ENCODE measurements at places on chromosomes 3 and 15. TPM values are rescaled to one million over a fixed set of nuclear protein-coding genes. Genes with fewer than 3 reads are reported as not detected.

DNA sequence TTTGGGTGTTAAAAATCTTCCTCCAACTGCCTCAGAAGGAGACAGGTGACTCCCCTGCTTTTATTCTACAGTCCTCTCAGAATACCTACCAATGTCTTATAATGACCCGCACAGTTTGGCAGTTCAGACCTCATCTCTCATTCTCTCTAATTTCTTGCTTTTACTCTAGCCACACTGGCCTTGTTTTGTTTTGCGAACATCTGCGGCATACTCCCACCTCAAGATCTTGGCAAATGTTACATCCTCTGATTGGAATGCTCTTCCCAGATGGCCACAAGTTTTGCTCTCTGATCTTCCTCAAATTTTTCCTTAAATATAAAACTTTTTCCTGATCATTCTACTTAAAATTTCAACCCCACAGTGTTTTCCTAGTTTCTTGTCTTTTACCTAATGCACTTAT, 94.1 kb downstream of the PLSCR2 start:
- DNase-seq: no peak

GRCh38 chr3:88219138-88219792, 69.5 kb downstream of the C3orf38 start:
- no peak for DNase-seq

GRCh38 chr15:29612096-29612495, 210.2 kb downstream of the TJP1 start:
- no peak for DNase-seq

DNA sequence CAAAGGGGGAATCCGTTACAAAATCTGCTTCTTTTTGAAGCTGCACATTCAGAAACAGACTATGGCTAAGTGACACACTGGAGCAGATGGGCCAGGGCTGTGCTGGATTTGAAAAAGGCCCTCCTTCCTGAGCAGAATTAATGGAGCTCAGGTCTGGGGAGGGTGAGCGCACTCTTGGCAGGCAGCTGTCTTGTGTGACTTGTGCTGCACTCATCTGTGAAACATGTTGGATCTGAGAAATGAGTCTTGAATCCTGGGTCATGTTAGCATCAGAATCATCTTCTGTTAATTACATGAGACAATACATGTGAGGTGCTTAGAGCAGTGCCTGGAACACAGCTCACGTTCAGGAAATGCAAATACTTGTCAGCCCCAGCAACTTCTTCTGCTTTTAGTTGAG, 219.6 kb downstream of the THSD4 start:
- no peak for DNase-seq

DNA sequence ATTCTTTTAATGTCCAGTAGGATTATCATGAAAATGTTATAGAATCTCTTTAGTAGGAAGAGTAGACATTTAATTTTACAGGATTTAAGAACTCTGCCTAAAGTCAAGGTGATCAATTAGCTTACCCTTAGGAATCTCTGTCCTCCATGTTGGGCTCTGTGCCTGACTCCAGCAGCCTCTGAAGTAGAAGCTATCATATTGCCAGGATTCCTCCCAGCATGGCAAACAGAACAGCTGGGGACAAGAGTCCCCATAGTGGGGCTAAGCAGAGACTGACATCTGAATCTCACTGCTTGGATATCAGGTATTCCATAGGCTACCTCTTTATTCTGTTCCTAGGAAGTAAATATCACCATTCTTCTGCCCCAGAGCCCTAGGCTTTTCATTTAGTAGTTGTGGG, 1.5 kb downstream of the SLC15A2 start:
- no peak for DNase-seq

DNA sequence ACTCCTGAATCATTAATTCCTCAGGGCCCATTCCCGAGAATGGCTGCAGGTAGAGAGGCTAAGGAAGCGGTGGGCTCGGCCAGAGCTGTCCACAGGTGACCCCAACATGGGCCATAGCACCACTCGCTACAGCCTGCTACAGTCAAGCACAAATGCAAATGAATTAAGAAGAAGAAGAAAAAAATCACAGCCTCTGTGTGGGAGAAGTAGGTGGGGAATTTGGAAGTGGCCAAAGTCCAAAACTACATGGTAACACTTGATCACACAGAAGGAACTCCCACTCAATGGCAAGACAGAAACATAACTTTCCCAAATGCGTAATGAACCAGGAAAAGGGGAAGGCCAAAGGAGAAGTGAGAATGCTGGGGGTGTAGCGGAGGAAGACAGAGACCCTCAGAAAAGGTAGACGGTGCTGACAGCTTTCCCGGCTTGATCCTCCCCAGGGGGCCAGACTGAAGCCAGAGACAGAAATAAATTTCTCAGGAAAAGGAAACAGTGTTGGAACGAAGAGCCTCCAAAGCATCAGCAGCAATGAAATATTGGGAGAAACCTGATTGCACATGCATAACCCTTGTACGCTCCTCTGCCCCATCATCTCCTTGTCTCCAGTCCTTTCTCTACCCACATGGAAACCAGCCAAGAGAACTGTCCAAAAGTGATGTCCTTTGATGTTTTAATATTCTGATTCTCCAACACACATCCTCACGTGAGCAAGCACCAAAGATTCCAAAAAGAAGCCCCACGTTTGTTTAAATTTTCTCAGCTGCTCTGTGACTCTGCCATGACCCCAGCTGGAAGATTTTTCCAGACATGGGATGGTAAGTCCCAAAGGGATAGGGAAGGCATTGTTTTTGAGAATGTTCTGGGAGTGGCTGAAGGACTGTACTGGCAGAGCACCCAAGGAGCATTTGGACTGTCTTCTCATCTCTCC, 107.6 kb downstream of the OXNAD1 start:
- no peak for DNase-seq

The ZNF501 gene
- 2.5 TPM for total RNA-seq

DNA sequence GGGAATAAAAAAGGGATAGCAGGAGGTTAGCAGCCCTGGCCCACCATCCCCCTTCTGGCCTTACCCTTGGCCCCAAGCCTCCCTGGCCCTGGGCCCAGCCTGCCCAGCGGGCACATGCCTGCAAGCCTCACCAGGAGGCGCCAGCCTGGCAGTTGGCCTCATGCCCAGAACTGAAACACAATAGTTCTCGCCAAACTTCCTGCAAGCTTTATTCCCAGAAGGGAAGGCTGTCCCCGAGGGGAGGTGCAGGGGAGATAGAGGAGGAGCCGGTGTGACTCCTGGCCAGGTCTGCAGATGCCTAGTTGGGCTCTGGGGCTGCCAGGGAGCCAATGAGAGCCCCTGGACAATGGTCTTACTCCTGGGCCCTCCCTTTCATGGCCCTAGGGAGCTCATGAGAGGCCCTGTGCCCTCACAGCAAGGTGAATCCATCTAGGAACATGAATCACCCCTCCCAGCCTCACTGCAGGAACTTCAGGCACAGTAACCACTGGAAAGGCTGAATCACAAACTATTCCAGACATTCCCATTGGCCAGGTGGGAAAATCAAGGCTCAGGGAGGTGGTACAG, 4.0 kb downstream of the CCDC33 start:
- no peak for DNase-seq

The CLDN1 gene
- total RNA-seq: 2.1 TPM

The FOXB1 gene
- 0.26 TPM for total RNA-seq

GRCh38 chr15:70319466-70319865, 221.7 kb upstream of the TLE3 start:
- DNase-seq: no peak

The RLBP1 gene
- not detected for total RNA-seq

DNA sequence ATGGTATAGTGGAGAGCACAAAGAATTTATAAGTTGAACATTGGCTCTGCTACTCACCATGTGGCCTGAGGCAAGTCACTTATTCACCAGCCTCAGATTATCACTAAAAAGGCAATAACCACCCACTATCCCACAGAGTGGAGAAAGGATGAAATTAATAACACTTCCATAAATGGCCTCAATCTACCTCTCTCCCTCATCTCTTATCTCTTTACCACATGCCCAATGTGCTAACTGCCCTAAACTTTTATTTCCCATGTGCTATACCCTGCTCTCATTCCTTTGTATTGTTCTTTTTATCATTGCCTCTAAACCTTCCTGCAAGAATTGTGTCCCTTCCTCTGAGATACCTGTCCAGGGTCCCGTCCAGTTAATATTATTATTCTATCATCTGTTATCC, 26.0 kb downstream of the SLC12A6 start:
- no peak for DNase-seq

The ZNF619 gene
- total RNA-seq: 3.0 TPM

The CCRL2 gene
- 0.43 TPM for total RNA-seq

DNA sequence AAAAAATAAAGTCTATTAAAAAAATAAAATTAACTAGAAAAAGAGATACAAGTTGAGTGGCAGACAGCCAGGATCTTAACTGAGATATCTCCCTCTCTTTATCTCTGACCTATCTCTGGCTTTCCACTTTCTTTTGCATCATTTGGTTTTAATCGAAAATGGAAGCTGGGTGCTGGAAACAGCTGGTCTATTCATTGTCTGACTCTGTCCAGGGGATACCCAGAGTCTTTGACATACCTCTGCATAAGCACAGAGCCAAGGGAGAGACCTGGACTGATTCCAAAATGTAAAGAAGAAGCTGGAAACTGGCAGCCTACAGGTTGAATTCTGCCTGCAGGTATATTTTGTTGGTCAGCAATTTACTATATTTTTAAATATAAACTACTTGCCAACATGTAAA, 29.6 kb upstream of the CRBN start:
- no peak for DNase-seq

The PIGZ gene
- 0.82 TPM for total RNA-seq

- no peak for DNase-seq
Observed at GRCh38 chr3:179791793-179792192, 139.0 kb downstream of the USP13 start.

DNA sequence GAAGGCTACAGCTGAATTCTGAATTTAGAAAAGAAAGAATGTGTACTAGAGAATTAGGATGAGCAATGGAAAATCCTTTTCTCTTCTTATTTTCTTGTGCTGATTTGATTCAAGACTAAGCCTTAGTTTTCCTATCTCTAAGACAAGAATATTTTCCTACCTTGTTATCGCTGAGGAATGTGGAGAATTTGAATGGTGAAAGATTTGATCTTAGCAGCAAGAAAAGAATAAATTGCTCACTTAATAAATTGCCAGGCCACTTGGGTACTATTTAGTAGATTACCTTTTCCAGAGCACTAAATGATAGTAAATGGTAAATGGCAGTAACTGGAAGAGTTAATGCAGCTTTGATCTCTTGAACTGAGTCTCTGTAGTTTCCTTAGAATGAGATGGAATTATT, 145.7 kb upstream of the MEIS2 start:
- DNase-seq: no peak

The SPINK8 gene
- total RNA-seq: not detected

DNA sequence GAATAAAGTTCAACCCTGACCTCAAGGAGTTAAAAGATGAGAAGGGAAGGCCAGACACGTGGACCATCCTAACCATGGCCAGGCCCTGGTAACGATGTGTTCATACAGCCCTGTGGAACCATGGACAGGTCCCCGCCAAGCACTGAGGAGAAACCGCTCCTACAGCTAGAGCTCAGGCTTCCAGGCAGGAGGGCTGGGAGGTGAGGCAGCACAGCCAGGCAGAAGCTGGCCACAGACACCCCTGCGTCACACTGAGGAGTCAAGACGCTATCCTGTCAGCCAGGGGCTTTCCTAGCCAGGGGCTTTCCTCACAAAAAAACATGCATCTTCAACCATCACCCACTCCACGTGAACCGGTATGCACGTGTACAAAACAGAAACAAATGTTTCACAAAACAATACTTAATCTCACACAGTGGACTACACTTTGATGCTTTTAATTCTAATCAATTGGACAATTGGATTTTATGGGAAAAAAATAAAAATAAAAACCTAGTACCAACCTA, 73.2 kb downstream of the TBC1D2B start:
- no peak for DNase-seq

DNA sequence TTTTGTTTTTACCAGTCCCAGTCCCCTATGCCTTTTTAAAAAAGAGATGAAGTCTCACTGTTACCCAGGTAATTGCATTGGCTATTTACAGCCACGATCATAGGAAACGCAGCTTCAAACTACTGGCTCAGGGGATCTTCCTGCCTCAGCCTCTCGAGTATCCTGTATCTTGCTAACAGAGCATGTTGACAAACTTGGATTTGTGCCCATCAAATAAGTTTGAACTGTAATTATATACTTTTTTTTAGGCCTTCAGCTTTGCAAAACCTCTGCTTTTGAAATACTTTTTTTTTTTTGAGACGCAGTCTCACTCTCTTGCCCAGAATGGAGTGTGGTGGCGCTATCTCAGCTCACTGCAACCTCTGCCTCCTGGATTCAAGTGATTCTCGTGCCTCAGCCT, 3.0 kb upstream of the EDEM1 start:
- DNase-seq: no peak

DNA sequence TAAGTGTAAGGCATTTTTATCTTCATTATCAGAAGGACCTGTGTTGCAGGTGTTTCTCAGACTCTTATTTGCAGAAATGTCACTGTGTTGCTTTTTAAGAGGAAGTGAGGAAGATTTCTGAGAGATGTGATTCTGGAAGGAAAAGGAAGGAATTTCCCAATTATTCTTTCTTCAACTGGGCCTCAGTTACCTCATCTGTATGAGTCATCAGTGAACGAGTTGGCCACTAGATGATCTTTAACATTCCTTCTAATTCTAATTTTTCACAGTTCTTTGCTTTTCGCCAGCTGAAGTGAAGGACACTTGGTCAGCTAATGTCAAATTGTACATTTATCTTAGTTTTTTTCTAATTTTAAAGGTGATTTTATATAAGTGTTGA, 28.9 kb downstream of the CLEC3B start:
- DNase-seq: no peak

GRCh38 chr3:138949002-138949418, 2.0 kb downstream of the FOXL2NB start:
- no peak for DNase-seq

DNA sequence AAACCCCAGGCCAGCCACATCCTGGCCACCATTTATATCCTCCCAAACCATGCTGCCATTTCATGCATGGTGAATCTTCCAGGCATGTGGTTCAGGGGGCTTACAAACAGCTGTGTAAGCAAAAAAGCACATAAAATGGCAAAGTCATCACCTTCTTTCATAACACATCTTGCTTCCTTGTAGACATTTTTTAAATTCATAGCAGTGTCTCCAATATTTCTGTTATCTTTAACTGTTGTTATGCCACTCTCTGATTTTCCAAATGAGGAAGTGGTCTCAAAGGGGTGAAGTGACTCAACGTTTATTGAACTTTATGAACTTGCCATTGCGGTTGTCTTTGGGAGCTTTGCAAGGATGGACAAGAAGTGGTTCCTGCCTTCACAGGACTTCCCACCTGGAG, 264.4 kb downstream of the MEX3B start:
- DNase-seq: no peak

DNA sequence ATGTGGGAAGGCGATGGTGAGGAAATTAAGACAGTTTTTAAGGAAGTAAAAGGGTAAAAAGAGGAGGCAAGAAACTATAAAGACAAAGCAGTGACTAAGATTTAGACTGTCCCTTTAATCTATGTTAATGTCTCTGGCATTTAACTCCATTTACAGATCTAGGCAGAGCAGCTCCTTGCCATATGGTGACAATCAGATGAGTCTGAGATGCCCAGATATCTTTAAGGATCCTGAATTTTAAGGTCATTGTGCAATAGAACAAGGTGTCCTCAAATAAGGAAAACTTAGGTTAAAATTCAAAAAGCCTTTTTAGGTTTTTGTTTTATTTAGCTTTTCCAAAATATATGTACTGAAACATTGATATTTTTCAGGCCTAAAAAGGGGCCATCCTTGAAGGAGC, 24.1 kb downstream of the RASGRP1 start:
- DNase-seq: no peak

The ELL3 gene
- total RNA-seq: 1.0 TPM

- no peak for DNase-seq
Observed at GRCh38 chr3:102124282-102124681, 275.0 kb downstream of the NFKBIZ start.

GRCh38 chr15:60633426-60633968, 154.6 kb upstream of the ICE2 start:
- DNase-seq: no peak

Data from activated T-cell treated with anti-CD3 and anti-CD28 coated beads, Interleukin-2, amount 50 U/mL, for 4 hours (primary cell).